ENCODE measurements at places on chromosomes 5 and 9. TPM values are rescaled to one million over a fixed set of nuclear protein-coding genes. Genes with fewer than 3 reads are reported as not detected.

IFNB1 gene
- total RNA-seq = not detected

SPATA31A3 gene
- total RNA-seq = not detected

HINT1 gene
- 269 TPM for total RNA-seq

TRAF2 gene
- 50.6 TPM for total RNA-seq

OR13C5 gene
- not detected for total RNA-seq

CPLANE1 gene
- 6.4 TPM for total RNA-seq

NME5 gene
- total RNA-seq = not detected

SVEP1 gene
- total RNA-seq = 9.7 TPM

BOD1 gene
- total RNA-seq = 24.4 TPM

LCP2 gene
- 13.4 TPM for total RNA-seq

FBN2 gene
- 1.8 TPM for total RNA-seq

HTR4 gene
- 7.5 TPM for total RNA-seq

LYRM7 gene
- 12.1 TPM for total RNA-seq

GRXCR2 gene
- not detected for total RNA-seq

MARVELD2 gene
- 51.2 TPM for total RNA-seq

ELOVL7 gene
- 31.5 TPM for total RNA-seq

AHRR gene
- total RNA-seq = 2.1 TPM

SPINK13 gene
- not detected for total RNA-seq

IFNA13 gene
- total RNA-seq = not detected
